GM23248 (cell line): ENCODE measurements at places on chromosomes 4 and X. TPM values are rescaled to one million over a fixed set of nuclear protein-coding genes. Genes with fewer than 3 reads are reported as not detected.

GRCh38 chr4:42396752-42397634 lies at the start of gene SHISA3:
Gene SHISA3 (plus strand): TSS chr4:42397488. CDS start chr4:42398057, 569 bp downstream.
- H3K4me1 ChIP-seq = no peaks in the 10 kb centered on the region
- no peaks in the 10 kb centered on the region for H3K36me3 ChIP-seq
- no peak within 1 kb of the TSS for H3K27ac ChIP-seq
- H3K27me3 ChIP-seq = peaks cover 65% of the 10 kb centered on the region
- H3K4me3 ChIP-seq = peak within 1 kb of the TSS; percentile 56
- DNase-seq = peak; percentile 38

GRCh38 chrX:29488919-29489318 lies 726.4 kb upstream of the MAGEB2 start:
- H3K36me3 ChIP-seq = no peaks in the 10 kb centered on the region
- DNase-seq = no peak
- no peak overlapping the region for H3K27ac ChIP-seq
- H3K4me3 ChIP-seq = no peak overlapping the region

- H3K4me3 ChIP-seq = no peak overlapping the region
- no peaks in the 10 kb centered on the region for H3K27me3 ChIP-seq
- no peaks in the 10 kb centered on the region for H3K4me1 ChIP-seq
- peaks cover 71% of the 10 kb centered on the region for H3K36me3 ChIP-seq
Measured at GRCh38 chr4:13577660-13578059, 33.4 kb upstream of the NKX3-2 start.

GRCh38 chr4:108561116-108561515 lies 59.3 kb upstream of the RPL34 start:
- no peaks in the 10 kb centered on the region for H3K36me3 ChIP-seq
- no peak overlapping the region for H3K4me3 ChIP-seq
- no peaks in the 10 kb centered on the region for H3K27me3 ChIP-seq
- H3K4me1 ChIP-seq = no peaks in the 10 kb centered on the region; the same call in 1 of the 2 replicates

DNA sequence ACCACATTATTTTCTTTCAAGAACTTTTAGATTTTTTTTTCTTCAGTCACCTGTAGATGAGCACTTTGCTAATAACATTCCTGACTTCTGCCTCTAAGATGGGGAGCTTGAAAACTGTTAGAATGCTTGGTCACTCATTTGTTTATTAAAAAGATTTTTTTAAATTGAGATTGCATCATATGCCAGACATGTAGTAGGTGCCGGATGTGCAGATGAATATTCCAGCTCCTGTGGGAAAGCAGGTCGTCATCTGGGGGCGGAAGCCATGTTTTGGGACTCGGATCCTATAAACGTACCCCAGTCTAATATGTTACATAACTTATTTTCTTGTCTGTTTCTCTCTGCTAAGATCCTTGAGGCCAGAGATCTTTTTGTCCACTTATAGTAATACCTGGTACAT lies 236.8 kb downstream of the ARHGAP10 start:
- H3K36me3 ChIP-seq = peaks cover 19% of the 10 kb centered on the region; the same call in 1 of the 2 replicates
- no peaks in the 10 kb centered on the region for H3K4me1 ChIP-seq
- H3K27me3 ChIP-seq = no peaks in the 10 kb centered on the region
- no peak for DNase-seq
- H3K27ac ChIP-seq = no peak overlapping the region
- no peak overlapping the region for H3K4me3 ChIP-seq

DNA sequence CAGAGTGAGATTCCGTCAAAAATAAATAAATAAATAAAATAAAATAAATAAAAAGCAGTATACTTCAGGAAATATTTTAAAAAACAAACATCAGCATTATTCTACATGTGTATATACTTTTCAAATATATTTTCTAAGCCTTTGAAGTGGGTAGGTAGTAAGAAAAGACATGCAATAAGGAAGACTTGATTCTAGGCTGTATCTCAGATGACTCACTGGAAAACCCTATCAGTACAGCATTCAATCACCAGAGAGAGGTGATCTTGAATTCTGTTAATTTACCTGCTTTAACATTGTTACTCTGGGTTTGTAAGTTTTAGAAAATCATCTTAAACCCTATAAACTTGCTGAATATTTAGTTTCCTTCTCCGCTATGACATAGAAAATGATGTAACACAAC lies 106.6 kb upstream of the NAP1L5 start:
- no peak for DNase-seq
- H3K27ac ChIP-seq = peak overlapping the region; percentile 37; the same call in 1 of the 2 replicates
- H3K4me3 ChIP-seq = no peak overlapping the region

- H3K36me3 ChIP-seq = no peaks in the 10 kb centered on the region
- no peaks in the 10 kb centered on the region for H3K4me1 ChIP-seq
- H3K27me3 ChIP-seq = no peaks in the 10 kb centered on the region
- DNase-seq = no peak
- H3K27ac ChIP-seq = no peak overlapping the region
- H3K4me3 ChIP-seq = no peak overlapping the region
Measured at GRCh38 chr4:75698162-75698962, 25.2 kb upstream of the G3BP2 start.

GRCh38 chr4:189767941-189768340 lies 172.7 kb upstream of the FRG1 start:
- H3K27ac ChIP-seq = no peak overlapping the region
- H3K36me3 ChIP-seq = no peaks in the 10 kb centered on the region
- no peak overlapping the region for H3K4me3 ChIP-seq
- H3K4me1 ChIP-seq = no peaks in the 10 kb centered on the region
- H3K27me3 ChIP-seq = no peaks in the 10 kb centered on the region

- H3K4me1 ChIP-seq = no peaks in the 10 kb centered on the region
- H3K36me3 ChIP-seq = no peaks in the 10 kb centered on the region
- H3K27me3 ChIP-seq = no peaks in the 10 kb centered on the region
- H3K4me3 ChIP-seq = no peak overlapping the region
- no peak overlapping the region for H3K27ac ChIP-seq
Measured at GRCh38 chrX:155857561-155857960, 23.6 kb upstream of the VAMP7 start.

DNA sequence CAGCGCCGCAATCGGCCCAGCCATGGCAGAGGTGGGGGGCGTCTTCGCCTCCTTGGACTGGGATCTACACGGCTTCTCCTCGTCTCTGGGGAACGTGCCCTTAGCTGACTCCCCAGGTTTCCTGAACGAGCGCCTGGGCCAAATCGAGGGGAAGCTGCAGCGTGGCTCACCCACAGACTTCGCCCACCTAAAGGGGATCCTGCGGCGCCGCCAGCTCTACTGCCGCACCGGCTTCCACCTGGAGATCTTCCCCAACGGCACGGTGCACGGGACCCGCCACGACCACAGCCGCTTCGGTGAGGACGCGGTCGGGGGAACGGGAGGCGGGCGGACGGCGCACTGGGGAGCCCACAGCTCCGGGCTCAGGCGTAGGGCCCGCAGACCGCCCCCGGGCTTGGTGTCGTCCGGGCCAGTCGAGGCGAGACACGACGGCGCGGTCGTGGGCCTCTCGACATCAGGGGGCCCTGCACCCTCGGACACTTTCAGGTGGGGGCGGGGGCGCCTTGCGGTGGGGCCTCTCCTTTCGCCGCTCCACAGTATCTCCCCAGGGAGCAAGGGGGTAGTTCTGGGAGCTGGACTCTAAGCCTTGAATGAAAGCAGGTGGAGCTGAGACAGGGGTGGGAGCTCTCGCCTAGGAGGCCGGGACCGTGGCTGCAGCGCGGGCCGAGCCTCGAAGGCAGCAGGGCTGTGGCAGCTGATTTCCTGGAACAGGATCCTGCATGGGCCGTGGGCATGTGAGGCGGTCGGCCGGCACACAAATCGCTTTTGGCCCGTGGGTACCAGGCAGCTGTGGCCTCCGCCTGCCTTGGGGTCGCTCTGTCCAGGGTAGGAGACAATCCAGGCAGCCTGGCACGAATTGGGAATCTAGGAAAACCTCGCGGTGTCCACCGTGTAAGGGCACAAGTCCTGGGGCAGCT lies 722 bp downstream of the FGF16 start:
- no peak overlapping the region for H3K27ac ChIP-seq
- peaks cover 16% of the 10 kb centered on the region for H3K4me1 ChIP-seq
- H3K27me3 ChIP-seq = no peaks in the 10 kb centered on the region
- H3K4me3 ChIP-seq = no peak overlapping the region
- DNase-seq = no peak
- H3K36me3 ChIP-seq = no peaks in the 10 kb centered on the region

DNA sequence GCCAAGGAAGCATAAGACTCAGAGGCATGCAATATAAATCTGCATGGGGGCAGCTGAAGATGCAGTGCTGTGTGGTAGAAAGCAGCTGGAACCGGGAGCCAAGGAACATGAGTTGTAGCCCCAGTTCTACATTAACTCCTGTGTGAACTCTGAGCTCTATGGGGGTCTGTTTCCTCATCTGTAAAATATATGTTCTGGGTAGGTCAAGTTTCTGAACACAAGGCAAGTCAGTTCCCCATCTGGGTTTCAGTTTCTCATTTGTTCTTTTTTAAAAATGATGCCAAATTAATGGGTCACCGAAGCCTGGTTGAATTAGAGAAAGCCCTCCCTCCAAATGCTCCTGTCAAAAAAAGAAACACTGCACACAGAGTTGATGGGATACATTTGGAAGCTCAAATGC lies 24.0 kb downstream of the UNC5C start:
- H3K4me1 ChIP-seq = no peaks in the 10 kb centered on the region
- DNase-seq = no peak
- H3K27ac ChIP-seq = no peak overlapping the region

DNA sequence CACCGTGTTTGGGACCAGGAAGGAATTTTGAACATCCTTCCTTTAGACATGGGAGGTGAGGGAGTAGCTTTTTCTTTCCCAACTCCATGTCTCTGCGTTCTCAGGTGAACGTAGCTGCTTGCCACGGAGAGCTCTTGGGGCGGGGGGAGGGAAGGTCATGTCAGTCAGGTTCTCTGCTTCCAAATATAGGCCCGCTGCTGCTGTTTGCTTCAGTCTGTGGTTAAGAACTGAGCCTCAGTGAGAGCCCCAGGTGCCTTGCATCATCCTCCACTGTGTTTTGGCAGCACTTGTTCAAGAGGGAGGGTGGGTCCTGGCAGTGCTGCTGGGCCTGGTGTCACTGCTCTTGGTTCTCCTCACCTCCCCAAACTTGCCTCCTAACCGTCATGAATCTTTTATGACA lies 46.5 kb downstream of the HADH start:
- 0 out of 2 replicates have a peak, but pooled peaks cover 5% of the 10 kb centered on the region for H3K36me3 ChIP-seq
- DNase-seq = no peak
- H3K27ac ChIP-seq = no peak overlapping the region
- no peak overlapping the region for H3K4me3 ChIP-seq
- H3K27me3 ChIP-seq = no peaks in the 10 kb centered on the region
- H3K4me1 ChIP-seq = no peaks in the 10 kb centered on the region

GRCh38 chr4:105542039-105542438 lies 10.4 kb upstream of the ARHGEF38 start:
- no peaks in the 10 kb centered on the region for H3K4me1 ChIP-seq
- H3K27ac ChIP-seq = no peak overlapping the region
- no peaks in the 10 kb centered on the region for H3K27me3 ChIP-seq

- peaks cover 8% of the 10 kb centered on the region; the same call in 1 of the 2 replicates for H3K4me1 ChIP-seq
- DNase-seq = no peak
- H3K36me3 ChIP-seq = no peaks in the 10 kb centered on the region
- H3K4me3 ChIP-seq = no peak overlapping the region
- H3K27me3 ChIP-seq = no peaks in the 10 kb centered on the region
- no peak overlapping the region for H3K27ac ChIP-seq
Measured at GRCh38 chr4:3529363-3529762, 2.9 kb downstream of the LRPAP1 start.

DNA sequence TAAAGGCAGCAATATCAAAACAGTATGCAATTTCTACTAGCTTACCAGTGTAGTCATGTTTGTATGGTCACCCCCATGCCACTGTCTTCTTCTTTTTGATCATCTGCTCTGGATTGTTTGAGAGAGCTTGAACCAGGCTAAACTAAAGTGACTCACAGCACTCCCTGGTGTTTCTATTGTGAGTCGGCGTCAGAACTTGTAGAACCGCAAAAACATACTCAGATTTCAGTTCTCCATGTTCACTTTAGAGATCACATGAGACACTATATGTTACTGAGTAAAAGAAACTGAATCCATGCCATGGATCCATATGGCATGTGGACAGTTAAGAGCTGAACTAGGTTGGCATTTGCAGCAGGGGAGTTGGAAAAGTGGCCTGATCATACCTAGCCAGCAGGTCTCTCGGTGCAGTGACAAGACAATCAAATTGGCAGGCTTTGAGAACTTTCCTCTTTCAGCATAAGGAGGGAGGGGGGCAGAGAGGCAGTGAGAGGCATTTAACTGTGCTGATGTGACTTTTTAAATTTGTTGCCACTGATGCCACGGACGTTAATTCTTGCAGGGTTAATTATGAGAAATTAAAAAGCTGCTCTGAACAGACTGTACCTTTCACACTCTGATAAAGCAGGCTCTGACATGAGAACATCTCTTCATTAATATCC lies 88.4 kb downstream of the AFF2 start:
- peak; percentile 41 for DNase-seq
- H3K4me1 ChIP-seq = no peaks in the 10 kb centered on the region
- no peaks in the 10 kb centered on the region for H3K27me3 ChIP-seq
- H3K27ac ChIP-seq = no peak overlapping the region
- no peaks in the 10 kb centered on the region for H3K36me3 ChIP-seq
- H3K4me3 ChIP-seq = no peak overlapping the region

DNA sequence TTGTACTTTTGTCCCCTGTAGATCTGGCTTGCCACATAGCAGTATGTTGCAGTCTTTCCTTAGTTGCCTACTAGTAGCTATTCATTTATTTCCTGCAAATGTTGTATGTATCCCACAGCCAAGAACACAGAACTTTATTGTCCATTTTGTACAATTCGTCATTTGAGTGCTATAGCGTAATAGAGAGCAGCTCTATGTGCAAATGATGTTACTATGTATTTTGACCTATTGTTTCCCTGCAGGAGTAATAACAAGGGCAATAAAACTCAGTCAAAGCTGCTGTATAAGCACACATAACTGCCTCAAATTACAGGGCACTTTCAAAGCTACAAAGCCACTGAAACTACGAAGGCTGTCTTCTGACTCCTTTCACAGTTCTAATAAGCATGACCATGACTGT lies 48.1 kb downstream of the NRK start:
- no peaks in the 10 kb centered on the region for H3K4me1 ChIP-seq
- no peaks in the 10 kb centered on the region for H3K36me3 ChIP-seq
- DNase-seq = no peak
- no peak overlapping the region for H3K4me3 ChIP-seq
- no peaks in the 10 kb centered on the region for H3K27me3 ChIP-seq

- no peaks in the 10 kb centered on the region for H3K4me1 ChIP-seq
- H3K36me3 ChIP-seq = no peaks in the 10 kb centered on the region
- H3K27ac ChIP-seq = no peak overlapping the region
Measured at GRCh38 chr4:157527954-157528353, 307.4 kb downstream of the GRIA2 start.

- H3K4me3 ChIP-seq = no peak overlapping the region
- peaks cover 25% of the 10 kb centered on the region; the same call in 1 of the 2 replicates for H3K27me3 ChIP-seq
- no peaks in the 10 kb centered on the region for H3K36me3 ChIP-seq
Measured at GRCh38 chr4:110294165-110294564, 95.8 kb upstream of the ELOVL6 start.

The DCAF4L1 gene
- polyA plus RNA-seq = 0.06 TPM in 1 of 2 replicates, not detected in the other

The MAP7D2 gene
- 0.11 and 0.16 TPM in 2 replicates for polyA plus RNA-seq

The SLITRK4 gene
- polyA plus RNA-seq = not detected in 2 replicates

The AMOT gene
- 2.2 and 3.0 TPM in 2 replicates for polyA plus RNA-seq

The CNKSR2 gene
- polyA plus RNA-seq = 0.14 and 0.43 TPM in 2 replicates

The FGB gene
- not detected in 2 replicates for polyA plus RNA-seq

The FATE1 gene
- not detected in 2 replicates for polyA plus RNA-seq

The CXCL5 gene
- not detected in 2 replicates for polyA plus RNA-seq
